ENCODE measurements at places on chromosomes 5 and 9.

- DNase-seq, result no peak
Observed at GRCh38 chr5:124887223-124887622, 140.8 kb upstream of the ZNF608 start.

GRCh38 chr5:37839407-37840052, at the start of gene GDNF:
GDNF (minus strand) TSS chr5:37840041; CDS start chr5:37834796, 5,245 bp downstream.
- no peak for DNase-seq

GRCh38 chr5:75512383-75513074, 838 bp downstream of the POLK start:
- peak; percentile 54 for DNase-seq

DNA sequence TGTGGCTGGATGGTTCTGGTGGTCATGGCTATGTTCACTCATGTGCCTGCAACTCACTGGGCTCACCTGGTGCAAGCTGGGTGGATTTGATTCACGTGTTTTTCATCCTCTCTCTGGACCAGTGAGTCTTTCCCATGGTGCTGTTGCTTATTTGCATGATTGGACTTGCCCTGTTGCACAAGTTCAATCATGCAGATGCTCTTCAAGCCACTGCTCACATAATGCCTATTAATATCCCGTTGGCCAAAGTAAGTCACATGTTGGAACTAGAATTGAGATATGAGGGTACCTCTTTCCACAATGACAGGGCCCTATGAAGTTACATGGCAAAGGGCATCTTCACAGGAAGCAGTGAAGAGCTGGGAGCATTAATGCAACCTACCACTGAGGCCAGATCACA, 26.5 kb upstream of the MROH2B start:
- DNase-seq, result no peak

GRCh38 chr9:84593352-84593751, 76.2 kb upstream of the NTRK2 start:
- DNase-seq, result no peak

DNA sequence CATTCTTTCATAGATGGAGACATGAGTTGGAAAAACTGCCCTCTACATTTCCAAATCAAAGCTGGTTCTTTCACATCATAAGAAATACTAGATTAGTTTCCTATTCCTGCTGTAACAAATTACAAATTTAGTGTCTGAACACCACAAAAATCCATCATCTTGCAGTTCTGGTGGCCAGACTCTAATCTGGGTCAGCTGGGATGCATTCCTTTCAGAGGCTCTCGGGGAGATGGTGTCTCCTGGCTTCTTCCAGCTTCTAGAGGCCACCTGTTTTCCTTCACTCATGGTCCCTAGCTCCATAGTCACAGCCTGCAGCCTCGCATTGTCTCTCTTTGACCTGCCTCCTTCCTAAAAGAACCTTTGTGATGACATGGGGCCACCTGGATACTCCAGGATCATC, 65.2 kb downstream of the RETREG1 start:
- DNase-seq, result no peak

- no peak for DNase-seq
Observed at GRCh38 chr5:83724935-83725334, 4.3 kb upstream of the HAPLN1 start.

DNA sequence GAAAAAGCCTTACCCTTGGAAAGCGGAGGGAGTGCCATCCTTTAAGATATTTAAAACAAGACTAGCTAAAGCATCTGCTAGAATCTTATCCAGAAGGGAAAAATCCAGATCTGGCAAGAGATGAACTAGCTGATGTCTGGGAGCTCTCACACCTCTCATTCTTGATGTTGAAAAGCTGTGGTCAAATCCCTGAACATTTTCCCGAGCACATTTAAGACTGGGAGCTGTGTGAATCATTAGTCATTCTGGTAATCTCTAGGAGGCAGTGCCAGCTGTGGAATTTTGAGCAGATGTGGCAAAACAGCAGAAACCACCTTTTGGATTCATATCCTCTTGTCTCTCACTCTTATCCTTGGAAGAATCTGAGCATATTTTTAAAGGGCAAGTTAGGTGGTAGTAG, 218.0 kb downstream of the MAN2A1 start:
- no peak for DNase-seq

DNA sequence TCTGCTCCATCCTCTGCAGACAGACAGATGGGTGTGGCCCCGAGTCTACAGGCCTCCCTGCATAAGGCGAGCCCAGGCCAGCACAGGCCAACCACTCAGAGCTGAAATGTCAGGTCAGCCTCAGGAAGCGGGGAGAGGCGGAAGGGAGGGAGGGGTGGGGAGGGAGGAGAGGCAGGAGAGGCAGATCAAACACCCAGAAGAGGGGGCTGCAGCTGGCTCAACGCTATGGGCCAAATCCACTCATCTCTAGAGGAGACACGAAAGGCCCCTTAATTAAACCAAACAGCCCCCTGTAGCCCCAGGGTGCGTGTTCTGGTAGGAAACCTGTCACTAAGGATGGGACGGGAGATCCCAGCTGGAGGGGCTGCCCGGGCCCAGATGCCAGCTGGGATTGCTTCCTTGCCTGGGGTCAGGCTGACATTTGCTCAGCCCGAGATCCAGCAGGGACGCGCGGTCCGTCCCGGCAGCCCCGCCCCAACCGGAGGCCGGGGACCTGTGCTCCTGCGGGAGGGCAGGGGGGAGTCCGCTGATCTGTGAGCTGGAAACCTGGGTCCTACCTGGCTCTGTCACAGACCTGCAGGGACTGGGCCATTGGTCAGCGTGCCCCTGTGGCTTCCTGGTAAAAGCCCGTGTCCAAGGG, 97.2 kb upstream of the SARDH start:
- no peak for DNase-seq

Data from SIG-M5 (cell line).